ENCODE measurements at places on chromosomes 12 and 14. TPM values are rescaled to one million over a fixed set of nuclear protein-coding genes. Genes with fewer than 3 reads are reported as not detected.

Gene CACNA1C
- polyA plus RNA-seq, result 0.16 TPM

DNA sequence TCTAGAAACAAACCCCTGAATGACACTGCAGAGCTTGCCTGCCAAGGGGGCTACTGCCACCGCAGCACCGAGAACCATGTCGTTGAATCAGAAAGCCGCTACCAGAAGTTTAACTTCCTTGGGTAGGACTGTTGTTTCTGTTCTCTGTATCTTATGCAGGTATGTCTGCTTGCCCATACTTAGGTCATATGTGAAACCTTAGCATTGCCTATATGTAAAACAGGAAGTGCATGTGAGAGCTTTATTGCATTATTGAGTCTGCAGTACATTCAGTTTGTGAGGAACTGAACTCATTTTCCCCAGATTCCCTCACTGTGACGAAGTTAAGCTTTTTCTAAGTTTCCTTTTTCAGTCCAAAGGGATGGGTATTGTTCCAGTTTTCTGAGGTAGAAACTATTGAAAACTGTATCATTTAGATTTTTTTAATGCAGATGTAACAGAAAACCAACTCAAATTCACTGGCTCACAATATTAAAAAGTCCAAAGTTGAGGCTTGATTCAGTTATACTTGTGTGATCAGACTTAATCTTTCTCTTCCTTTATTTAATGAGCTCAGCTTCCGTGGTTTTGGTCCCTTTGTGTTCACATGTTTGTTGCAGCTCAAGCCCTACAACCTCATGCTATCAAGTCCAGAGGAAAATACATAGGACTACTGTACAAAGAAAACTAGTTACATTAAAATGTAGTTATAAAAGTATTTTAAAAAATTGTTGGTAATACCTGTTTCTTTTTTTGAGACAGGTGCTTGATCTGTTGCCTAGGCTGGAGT, 6.9 kb downstream of the FBXO34 start:
- no peak for DNase-seq

- DNase-seq, result no peak
Measured at GRCh38 chr14:51581017-51581881, 70.5 kb upstream of the FRMD6 start.

- DNase-seq, result no peak
Measured at GRCh38 chr12:19411234-19412204, 27.8 kb upstream of the AEBP2 start.

Data from GM12878 (cell line).